ENCODE measurements at places on chromosomes 1 and 21. TPM values are rescaled to one million over a fixed set of nuclear protein-coding genes. Genes with fewer than 3 reads are reported as not detected.
A peak's percentile ranks its signal among the peaks of the same experiment; 100 is the strongest.

Gene PLPPR5
- total RNA-seq: not detected

Gene TTC22
- total RNA-seq: 8.4 TPM

GRCh38 chr1:48414264-48414663 is 57.7 kb downstream of the SPATA6 start:
- H3K4me1 ChIP-seq: no peaks in the 10 kb centered on the region
- no peak overlapping the region for H3K27ac ChIP-seq
- no peak for DNase-seq
- no peak overlapping the region for H3K4me3 ChIP-seq
- H3K36me3 ChIP-seq: no peaks in the 10 kb centered on the region

DNA sequence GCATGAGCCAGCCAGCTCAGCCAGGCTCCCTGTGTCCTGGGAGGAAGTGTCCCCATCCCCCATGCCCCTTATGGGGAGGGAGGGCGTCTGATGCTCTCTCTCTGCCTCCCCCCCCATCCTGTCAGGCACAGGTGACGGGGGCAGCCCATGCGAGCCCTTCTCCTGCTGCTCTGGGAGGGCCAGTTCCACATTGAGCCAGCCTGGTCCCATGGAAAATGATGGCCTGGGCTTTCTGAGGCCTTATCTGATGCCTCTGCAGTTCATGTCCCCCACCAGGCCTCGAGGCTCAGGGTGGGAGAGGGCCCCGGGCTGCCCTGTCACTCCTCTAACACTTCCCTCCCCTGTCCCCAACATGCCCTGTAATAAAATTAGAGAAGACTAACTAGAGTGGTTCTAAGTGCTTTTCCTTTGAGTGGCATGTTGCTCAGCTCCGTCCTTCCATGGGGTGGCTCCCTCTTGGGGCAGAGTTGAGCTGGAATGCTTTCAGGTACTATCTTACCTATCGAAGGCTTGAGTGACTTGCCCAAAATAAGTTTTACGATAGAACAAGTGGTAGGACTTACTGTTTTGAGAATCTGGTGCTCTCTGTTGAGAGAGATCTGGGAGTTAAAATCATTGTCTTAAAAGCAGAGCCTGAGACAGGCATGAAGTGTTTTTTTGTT is 1.8 kb upstream of the MTFR1L start:
- no peak for DNase-seq
- H3K27ac ChIP-seq: peak overlapping the region; percentile 5

DNA sequence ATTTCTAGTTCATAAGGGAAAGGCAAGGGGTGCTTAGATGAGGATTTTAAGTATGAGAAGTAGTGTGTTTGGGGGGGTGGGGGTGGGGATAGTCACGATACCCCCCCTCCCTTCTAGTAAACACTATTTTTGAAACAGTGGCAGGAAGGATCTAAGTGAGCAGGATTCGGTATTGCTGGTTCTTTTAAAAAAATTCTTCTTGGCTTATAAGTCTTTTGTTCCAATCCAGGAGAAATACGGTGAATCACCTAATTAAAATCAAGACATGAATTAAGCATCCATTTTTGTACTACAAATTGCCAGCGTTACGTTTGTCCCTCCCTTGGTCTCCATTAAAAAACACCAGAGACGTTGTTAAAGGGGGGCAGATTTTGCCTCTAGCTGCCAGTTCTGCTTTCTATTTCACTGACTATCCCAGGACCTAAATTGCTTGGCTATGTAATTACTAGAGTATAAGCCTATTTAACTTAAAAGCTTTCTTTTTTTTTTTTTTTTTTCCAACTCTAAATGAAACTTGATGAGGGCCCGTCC is 911 bp downstream of the LMO4 start:
- H3K27me3 ChIP-seq: no peaks in the 10 kb centered on the region
- peaks cover 37% of the 10 kb centered on the region for H3K4me1 ChIP-seq
- H3K4me3 ChIP-seq: peak overlapping the region; percentile 87
- no peak for DNase-seq
- H3K27ac ChIP-seq: peak overlapping the region; percentile 95

Gene NHLH2
- 0.41 TPM for total RNA-seq

GRCh38 chr1:101317590-101317989 is 80.8 kb downstream of the S1PR1 start:
- H3K27ac ChIP-seq: no peak overlapping the region
- no peak for DNase-seq
- H3K36me3 ChIP-seq: no peaks in the 10 kb centered on the region
- H3K4me1 ChIP-seq: no peaks in the 10 kb centered on the region
- no peaks in the 10 kb centered on the region for H3K27me3 ChIP-seq
- H3K4me3 ChIP-seq: no peak overlapping the region

Gene PIK3R3
- total RNA-seq: 39.2 TPM

DNA sequence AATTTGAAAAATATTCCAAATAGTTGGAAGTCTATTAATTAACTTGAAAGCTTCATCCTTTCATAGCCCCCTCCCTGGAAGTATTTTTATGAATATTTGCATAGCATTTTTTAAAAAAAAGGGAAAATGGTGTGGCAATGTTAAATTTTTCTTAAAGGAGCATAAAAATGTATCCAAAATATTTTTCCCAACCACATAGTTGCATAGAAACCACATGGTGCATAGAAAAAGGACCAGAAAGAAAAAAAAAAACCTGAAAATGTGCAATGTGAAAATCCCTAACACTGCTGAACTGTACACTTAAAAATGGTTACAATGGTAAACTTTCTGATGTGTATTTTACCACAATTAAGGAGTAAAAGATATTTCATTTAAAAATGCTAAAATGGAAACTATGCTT is 8.0 kb downstream of the C1orf167 start:
- no peaks in the 10 kb centered on the region for H3K4me1 ChIP-seq
- no peak for DNase-seq
- H3K36me3 ChIP-seq: no peaks in the 10 kb centered on the region
- H3K27me3 ChIP-seq: no peaks in the 10 kb centered on the region
- H3K27ac ChIP-seq: no peak overlapping the region
- no peak overlapping the region for H3K4me3 ChIP-seq

- no peak overlapping the region for H3K27ac ChIP-seq
- no peaks in the 10 kb centered on the region for H3K4me1 ChIP-seq
- H3K36me3 ChIP-seq: no peaks in the 10 kb centered on the region
- no peak overlapping the region for H3K4me3 ChIP-seq
- no peak for DNase-seq
Observed at GRCh38 chr1:233135833-233136232, 159.7 kb downstream of the PCNX2 start.

GRCh38 chr1:9805006-9805508 is 18.7 kb downstream of the CLSTN1 start:
- no peak overlapping the region for H3K27ac ChIP-seq
- H3K4me1 ChIP-seq: peaks cover 12% of the 10 kb centered on the region
- no peak for DNase-seq
- no peak overlapping the region for H3K4me3 ChIP-seq
- H3K36me3 ChIP-seq: no peaks in the 10 kb centered on the region
- H3K27me3 ChIP-seq: no peaks in the 10 kb centered on the region

DNA sequence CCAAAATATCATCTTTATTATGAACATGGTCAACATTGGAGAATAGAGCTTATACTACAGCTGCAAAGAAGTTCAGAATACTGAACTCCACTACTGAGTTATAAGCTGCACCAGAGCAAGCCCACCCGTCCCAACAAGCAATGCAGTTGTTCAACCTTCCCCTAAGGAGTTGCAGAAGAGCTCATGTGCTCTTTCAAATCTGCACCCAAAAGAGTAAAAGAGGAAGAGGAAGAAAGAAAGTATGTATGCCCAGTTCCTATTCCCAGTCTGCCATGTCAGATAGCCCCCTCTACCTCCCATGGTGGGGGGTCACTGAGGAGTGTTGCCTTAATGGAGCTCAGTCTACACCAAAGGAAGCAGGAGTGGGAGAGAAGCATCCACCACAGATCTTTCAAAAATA is 6.9 kb downstream of the C1orf162 start:
- no peaks in the 10 kb centered on the region for H3K27me3 ChIP-seq
- no peak for DNase-seq
- H3K27ac ChIP-seq: no peak overlapping the region
- H3K36me3 ChIP-seq: peaks cover 12% of the 10 kb centered on the region

Gene SLC44A3
- 19.3 TPM for total RNA-seq

Gene LYPD8
- not detected for total RNA-seq

Gene KCND3
- 5.5 TPM for total RNA-seq

DNA sequence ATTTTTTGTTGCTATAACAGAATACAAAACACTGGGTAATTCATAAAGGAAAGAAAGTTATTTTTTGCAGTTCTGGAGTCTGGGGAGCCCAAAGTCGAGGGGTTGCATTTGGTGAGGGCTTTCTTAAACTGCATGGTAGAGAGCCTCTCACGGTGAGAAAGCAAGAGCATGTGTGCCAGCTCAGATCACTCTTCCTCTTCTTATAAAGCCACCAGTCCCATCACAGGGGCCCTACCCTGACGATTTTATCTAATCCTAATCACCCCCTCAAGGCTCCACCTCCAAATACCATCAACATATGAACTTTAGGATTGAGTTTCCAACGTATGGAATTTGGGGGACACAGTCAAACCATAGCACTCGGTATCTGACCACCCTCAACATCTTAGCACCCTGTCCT is 1.0 kb upstream of the STRIP1 start:
- H3K36me3 ChIP-seq: peaks cover 11% of the 10 kb centered on the region
- peaks cover 28% of the 10 kb centered on the region for H3K4me1 ChIP-seq
- H3K27me3 ChIP-seq: no peaks in the 10 kb centered on the region
- no peak overlapping the region for H3K27ac ChIP-seq

GRCh38 chr1:91523482-91523881 is 22.8 kb downstream of the CDC7 start:
- DNase-seq: no peak
- H3K27ac ChIP-seq: no peak overlapping the region
- H3K36me3 ChIP-seq: no peaks in the 10 kb centered on the region
- H3K4me1 ChIP-seq: peaks cover 4% of the 10 kb centered on the region
- H3K27me3 ChIP-seq: no peaks in the 10 kb centered on the region

DNA sequence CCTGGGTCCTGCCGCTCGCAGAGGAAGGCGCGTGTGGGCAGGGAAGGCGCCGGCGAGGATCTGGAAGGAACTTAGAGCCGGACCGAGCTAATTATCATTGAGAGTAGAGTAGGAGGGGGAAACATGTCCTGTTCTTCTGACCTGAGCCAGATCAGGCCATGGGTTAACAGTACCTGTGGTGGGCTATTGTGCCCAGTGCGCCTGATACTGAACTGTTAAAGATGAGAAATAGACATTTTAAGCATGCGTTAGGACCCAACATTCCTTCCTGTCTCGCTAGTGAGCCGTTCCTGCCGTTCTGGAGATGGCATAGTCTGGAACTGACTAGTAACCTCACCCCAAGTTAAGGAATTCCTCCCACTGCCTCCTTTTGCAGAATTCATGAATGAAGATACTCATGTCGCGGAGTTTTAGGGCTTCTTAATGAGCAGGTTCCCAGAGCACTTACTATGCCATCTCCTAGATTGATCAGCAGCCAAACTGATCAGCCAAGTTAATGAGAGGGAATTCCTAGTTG is 870 bp downstream of the STRIP1 start:
- no peak for DNase-seq
- peaks cover 30% of the 10 kb centered on the region for H3K36me3 ChIP-seq
- H3K27me3 ChIP-seq: no peaks in the 10 kb centered on the region
- peak overlapping the region; percentile 91 for H3K27ac ChIP-seq

DNA sequence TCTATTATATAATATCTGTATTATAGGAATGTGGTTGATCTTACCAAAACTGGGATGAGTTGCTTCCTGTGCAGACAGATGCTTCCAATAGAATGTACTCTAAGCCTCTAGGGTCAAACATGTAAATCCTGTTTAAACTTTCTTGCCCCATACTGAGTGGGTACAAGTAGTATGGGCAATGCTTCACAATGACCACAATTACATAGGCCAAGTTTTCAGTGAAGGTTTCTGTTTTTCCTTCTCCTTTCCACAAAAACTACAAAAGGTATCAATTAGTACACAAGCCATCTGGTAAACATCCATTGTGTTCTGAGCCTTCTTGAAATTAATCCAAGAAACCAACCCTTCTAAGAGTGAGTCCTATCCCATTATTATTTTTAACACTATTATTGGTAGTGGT is 16.8 kb downstream of the OTUD7B start:
- peaks cover 4% of the 10 kb centered on the region for H3K27me3 ChIP-seq
- H3K36me3 ChIP-seq: no peaks in the 10 kb centered on the region
- peaks cover 55% of the 10 kb centered on the region for H3K4me1 ChIP-seq
- H3K4me3 ChIP-seq: no peak overlapping the region
- DNase-seq: no peak
- H3K27ac ChIP-seq: no peak overlapping the region

DNA sequence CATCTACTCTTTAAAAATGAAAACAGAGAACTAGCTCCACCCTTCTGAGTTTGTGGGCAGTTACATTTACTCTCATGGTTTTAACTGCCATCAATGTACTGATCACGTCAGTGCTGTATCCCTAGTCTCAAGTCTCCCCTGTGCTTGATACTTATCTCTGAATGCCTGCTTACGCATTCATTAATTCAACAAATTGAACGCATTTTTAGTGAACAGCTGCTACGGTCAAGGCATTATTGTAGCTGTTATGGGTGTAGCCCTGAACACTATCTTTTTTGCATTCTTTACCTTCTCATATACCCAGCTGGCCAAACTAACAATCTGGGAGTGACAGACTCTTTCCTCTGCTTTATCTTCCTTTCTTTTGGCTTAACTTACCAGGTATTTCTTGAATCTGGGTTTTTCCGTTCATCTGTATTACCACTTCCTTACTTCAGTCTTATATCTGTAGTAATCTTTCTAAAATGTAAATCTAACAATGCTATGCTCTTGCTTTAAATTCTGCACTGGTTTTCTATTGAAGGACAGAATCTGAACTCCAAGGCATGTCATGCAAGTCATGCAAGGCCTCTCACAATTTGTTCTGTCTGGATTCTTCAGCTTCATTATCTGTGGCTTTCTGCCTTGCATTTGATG is 33.3 kb downstream of the SMG7 start:
- DNase-seq: no peak
- H3K27ac ChIP-seq: no peak overlapping the region
- H3K4me1 ChIP-seq: no peaks in the 10 kb centered on the region

Gene GPR37L1
- total RNA-seq: 0.06 TPM
